CD4-positive, alpha-beta T cell treated with Interleukin-17A for 1 hour (primary cell): ENCODE measurements at places on chromosomes 1 and 21.

GRCh38 chr1:194071205-194071604 is 884.8 kb upstream of the B3GALT2 start:
- no peak for DNase-seq

DNA sequence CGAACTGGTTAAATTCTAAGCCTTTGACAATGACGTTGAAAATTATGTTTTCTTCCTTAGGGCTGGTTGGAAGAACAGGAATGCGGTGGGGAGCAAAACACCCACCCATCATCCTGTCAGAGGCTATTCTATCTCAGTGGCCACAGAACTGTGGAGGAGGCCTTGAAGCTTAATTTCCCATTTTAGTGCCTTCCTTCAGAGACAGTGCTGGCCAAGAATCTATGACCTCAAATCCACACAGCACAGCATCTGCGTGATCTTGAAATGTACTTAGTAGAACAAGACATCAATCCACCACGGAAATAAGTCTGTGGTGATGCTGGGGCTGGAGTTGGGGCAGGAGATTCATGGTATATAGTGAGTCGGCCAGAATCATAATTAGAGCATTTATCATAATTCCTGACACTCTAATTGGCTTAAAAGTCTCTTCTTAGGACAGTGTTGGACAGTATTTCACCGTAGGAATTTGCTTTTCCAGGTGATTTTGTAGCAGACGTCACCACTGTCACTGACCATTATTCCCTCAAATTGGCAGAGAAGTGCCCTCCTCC is 113.1 kb downstream of the KCNJ6 start:
- DNase-seq = no peak

GRCh38 chr1:2003541-2004131 is at the start of gene CFAP74:
Gene CFAP74, minus strand, starts transcription at chr1:2003786. Its CDS starts 12,830 bp downstream, at chr1:1990956.
- DNase-seq = no peak

DNA sequence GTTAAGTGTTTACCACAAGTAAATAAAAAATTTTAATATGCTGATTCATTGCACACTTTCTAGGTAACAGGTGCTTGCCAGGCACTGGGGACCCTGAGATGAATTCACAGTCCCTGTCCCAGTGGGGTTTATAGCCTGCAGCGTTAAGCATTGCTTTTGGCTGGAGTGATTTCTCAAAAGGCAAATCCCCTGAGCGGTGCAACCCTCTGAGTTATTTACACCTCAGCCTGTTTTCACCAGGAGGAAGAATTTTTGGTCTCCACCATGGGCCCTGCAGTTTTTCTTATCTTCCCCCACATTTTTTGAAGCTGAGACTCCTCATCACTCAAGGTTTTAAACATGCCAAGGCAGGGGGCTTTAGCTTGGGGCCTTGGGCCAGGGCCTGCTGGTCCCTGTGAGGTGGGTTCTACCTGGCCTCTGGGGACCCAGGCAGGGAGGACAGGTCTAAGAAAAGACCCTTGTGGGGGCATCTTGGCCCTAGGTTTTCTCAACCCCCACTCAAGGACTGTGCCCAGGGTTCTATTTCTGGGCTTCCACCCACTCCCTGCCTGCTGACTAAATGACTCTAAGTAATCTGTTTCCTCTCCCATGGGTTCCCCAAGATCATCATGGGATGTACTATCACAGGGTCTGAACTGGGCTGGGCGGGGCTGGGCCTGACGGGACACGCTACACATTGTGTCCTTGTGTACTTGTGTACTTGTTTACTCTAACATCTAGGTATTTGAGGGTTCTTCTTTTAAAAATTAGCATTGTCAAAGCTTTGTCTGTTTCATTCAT is 10.2 kb upstream of the CHIT1 start:
- no peak for DNase-seq

DNA sequence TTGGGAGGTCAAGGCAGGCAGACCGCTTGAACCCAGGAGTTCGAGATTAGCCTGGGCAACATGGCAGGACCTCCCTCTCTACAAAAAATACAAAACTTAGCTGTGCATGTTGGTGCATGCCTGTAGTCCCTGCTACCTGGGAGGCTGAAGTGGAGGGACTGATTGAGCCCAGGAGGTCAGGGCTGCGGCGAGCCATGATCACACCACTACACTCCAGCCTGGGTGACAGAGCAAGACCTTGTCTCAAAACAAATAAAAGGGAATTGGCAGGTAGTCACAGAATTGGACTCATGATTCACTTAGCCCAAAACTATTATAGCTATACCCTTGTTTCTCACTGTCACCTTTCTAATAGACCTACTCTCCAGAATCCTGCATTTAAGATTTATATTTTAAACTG is 5.5 kb downstream of the TADA1 start:
- no peak for DNase-seq

DNA sequence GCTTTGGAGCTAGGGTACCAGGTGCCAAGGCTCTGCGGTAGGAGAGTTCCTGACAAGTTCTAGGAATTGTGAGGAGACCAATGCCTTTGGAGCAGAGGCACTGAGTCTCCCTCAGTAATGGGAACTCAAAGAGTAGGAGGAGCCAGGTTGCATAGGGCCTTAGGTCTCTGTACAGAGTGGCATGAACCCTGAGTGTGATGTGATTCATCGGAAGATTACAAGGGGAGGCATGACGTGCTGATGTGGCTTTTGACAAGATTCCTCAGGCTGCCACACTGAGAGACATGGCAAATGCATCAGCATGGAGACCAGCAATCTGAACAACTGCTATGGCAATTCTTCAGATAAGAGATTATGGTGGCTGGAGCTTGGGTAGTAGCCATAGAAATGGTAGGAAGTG is 94.6 kb upstream of the SLC44A3 start:
- no peak for DNase-seq

GRCh38 chr21:46327711-46328110 is 3.8 kb downstream of the PCNT start:
- no peak for DNase-seq

DNA sequence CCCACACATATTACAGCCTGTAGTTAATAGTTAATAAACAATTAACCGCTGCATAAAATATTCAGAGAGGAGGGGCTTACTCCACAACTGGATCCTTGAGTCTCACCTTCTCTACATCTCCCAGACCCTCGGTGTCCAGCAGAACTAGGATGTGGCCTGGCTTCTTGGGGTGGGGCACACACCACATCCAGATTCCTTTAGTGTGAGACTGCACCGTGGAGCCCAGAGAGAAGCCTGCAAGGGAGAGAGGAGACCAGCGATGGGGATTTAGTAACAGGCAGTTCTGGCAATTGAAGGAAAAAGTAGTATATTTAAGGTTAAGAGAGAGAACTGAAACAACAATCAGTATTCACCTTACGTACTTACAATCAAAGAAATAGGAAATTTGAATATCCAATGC is 4.9 kb downstream of the GBP1 start:
- DNase-seq = no peak

- no peak for DNase-seq
Observed at GRCh38 chr1:115214098-115214497, 124.0 kb downstream of the NGF start.
